SK-N-MC (cell line): ENCODE measurements at places on chromosomes 6 and 20.

DNA sequence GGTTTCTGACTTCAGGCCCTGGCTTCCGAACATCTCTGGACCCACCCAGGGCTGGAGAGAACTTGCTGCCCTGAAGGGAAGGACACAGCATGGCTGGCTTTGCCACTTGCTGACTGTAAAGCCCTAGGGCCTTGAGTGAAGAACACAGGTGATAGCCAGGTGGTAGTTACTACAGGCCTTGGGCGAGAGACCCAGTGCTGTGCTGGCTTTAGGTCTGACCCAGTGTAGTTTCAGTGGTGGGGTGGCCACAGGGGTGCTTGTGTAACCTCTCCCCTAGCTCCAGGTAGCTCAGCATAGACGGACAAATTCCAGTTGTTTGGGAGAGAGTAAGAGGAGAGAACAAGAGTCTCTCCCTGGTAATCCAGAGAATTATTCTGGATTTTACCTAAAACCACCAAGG is 27.1 kb downstream of the NCOA6 start:
- DNase-seq = no peak

- no peak for DNase-seq
These were observed 85.3 kb upstream of the SCP2D1 start for GRCh38 chr20:18728165-18728869.

DNA sequence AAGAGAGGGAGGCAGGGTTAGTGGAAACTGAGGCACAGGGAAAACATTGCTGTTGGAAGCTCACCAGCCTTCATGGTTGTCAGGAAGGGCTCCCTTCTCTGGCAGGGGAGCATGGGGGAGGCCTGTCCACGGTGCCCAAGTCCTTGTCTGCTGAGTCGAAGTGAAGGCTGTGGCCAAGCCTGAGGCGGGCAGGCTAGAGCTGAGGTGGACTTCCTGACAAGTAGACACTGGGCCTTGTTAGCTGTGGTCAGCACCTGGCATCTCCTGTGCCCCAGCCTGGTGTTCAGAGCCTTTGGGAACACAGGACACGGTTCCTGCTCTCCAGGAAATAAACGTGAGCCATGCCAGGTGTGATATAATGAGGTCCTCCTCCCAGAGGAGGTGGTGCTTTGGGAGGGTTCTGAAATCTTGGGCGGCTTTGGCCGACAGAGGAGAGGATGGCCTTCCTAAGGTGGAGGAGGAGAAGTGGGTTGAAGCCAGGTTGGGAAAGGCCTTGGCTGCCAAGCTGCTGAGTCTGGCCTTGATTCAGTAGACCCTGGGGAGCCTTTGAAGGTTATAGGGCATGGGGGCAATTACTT is 138.4 kb upstream of the RNF24 start:
- DNase-seq = no peak

- DNase-seq = no peak
These were observed 930.8 kb downstream of the TFAP2A start for GRCh38 chr6:9484091-9484490.

- DNase-seq = no peak
These were observed 129.9 kb upstream of the CHD6 start for GRCh38 chr20:41748051-41748450.

- DNase-seq = no peak
These were observed 279.0 kb upstream of the ID4 start for GRCh38 chr6:19558201-19558600.

DNA sequence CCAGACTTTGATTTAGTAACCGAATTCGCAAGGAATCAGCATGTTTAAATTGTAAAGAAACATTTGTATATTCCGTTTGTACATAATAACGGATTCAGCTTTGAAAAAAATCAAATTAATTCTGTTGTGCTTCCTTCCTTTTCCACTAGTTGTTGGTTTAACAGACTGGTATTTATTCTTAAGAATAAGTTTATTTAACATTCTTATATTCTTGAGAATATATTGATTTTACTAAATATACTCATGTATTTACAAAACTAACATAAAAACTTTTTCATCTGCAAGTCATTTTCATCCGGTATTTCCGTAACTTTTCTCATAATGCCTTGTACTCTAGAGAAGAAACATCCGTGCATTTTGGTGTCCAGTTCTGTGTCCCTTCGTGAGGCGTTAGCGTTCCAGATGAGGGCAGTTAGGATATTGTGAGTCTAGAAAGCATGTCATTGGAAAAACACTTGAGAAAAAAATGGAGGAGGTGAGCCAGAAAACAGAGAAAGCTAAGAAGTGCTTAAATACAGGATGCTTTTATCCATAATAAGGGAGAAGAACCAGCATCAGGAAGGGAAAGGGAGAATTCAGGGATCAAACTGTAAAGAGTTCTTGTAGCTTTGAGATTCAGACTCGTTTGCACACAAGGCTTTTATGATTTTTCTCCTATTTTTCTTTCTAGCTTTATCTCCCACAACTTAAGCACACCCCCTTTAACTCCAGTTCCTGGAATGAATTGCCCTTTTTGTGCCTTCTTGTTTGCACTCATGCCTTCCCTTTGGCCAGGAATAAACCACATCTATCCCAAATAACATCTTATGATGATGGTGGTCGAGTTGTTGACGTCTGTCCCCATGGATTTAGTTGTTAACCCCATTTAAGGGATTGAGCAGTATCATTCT is 1.8 kb downstream of the WRNIP1 start:
- no peak for DNase-seq

DNA sequence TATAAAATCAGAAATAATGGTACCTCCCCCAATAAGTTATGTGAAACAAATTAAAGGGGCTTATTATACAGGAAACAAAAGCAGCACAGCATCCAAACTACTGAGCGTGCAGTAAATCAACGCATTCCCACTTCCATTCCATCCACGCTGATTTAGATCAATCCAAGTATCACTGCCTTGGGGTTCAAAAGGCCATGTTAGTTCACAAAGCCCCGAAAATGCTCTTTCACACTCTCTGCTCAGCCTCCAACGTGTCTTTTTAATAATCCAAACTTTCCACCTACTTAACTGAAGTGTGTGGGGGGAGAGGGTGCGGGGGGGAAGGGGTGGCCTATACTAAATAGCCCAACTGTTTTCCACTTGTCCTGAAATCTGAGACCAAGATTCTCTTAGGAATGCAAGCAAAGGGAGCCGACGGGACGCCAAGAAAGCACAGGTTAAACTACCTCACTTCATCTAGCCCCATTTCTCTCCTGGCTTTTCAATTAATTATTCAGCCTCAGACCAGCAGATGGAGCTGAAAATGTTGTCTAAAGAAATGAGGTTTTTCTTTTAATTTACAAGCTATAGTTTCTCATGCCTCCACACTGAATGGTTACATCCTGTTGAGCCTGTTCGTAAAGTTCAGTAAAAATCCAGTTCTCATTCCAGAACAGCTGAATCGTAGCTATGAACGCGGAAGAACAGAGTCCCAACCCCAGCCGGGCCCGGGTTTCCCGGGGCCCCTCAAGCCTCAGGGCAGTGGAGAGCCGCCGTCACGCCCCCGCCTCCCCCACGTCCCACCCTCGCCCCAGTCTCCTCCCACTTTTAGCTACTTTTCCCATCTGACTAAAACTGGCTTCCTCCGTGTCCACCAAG is 1.0 kb upstream of the NXT1 start:
- peak; percentile 35 for DNase-seq

- DNase-seq = no peak
These were observed 14.1 kb upstream of the OSER1 start for GRCh38 chr20:44224637-44225036.
